ACHN (cell line): ENCODE measurements at places on chromosomes 2 and 18.

- DNase-seq, result peak; percentile 74
Measured at GRCh38 chr2:28810384-28811285, at the start of gene SPDYA. SPDYA (plus strand) TSS chr2:28810834; CDS start chr2:28816015, 5,181 bp downstream.

GRCh38 chr2:161754379-161754778 is 130.2 kb downstream of the SLC4A10 start:
- no peak for DNase-seq

GRCh38 chr2:59806486-59806885 is 747.0 kb downstream of the BCL11A start:
- no peak for DNase-seq

DNA sequence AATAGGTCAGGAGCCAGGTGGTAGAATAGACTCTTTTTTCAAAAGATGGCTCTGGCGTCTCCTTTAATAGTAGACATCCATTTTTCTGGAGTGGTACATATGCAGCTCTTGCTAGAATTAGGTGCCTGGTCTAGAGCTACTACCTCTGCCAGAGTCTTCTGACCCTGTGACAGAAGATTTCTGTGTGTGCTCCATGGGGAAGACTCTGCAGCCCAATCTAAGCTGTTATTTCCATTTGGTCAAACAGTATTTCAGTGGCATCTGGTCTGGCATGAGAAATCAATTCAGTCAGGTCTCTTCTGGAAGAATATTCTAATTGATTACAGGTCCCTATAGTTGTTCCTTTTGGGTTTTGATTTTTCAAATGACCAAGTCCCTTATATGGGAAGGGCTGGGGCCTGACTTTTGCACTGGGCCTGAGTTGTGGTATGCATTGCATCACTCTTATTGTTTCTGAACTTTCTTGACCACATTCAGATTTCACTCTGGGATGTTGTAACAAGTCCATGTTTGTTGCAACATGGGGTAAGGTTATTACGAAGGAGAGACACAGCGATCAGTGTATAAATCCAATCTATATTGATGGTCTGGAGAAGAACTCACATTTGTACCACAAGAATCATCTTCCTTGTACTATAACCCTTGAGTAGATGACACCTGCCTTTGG is 12.1 kb downstream of the MXD1 start:
- DNase-seq, result no peak

- DNase-seq, result peak; percentile 4
Measured at GRCh38 chr2:239399433-239399920, 1.3 kb downstream of the HDAC4 start.

- peak; percentile 82 for DNase-seq
Measured at GRCh38 chr2:25103287-25103871, 61.5 kb downstream of the EFR3B start.

- no peak for DNase-seq
Measured at GRCh38 chr2:158202161-158202815, 100.6 kb downstream of the UPP2 start.

GRCh38 chr2:97961534-97961933 is 34.2 kb downstream of the TMEM131 start:
- DNase-seq, result no peak

DNA sequence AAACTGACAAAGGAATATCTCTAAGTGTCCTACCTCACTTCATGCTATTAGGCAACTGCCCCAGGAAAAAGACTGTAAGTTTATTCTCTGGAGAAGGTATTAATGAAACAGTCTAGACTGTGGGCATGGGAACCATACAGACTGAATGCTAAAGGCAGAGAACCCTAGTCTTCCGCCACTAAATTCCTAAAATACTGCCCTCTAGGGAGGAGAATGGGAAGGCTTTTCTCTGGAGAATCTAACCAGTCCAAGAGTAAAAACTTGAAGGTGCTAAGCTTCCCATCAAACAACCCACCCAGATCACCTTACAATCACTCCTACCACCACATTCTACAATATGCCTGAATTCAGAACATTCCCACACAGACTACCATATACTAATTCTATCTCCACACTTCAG is 3.4 kb downstream of the SRBD1 start:
- DNase-seq, result peak; percentile 66

- peak; percentile 52 for DNase-seq
Measured at GRCh38 chr2:62196278-62196901, 475 bp downstream of the B3GNT2 start.
